Nucleus accumbens (tissue), 56 donors: ENCODE measurements at places on chromosomes 6 and 20.

DNA sequence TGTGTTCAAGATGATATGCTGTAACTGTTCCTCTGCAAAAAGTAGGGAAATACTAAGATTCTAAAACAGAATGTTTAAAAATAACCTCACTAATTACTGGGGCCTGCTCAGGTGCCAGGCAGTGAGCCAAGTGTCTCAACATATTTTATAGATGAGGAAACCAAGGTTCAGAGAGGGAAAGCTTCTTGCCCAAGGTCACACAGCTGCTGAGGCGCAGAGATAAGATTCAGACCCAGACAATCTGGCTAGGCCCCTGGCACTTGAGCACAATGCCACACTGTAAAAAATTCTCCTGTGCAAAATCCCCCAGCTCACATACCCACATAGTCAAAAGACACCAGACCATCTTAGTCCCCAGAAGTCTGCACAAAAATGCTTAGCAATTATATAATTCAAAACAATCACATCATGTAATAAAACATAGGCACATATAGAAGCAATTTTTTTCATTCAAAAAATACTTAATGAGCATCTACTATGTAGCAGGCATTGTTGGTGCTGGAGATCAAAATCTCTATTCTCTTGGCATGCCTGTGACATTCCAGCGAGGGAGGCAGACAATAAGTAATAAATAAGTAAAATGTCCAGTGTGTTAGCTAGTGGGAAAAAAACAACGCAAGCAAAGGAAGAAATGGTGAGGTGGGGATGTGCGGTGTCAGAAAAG is 10.3 kb downstream of the PREX1 start:
- no peak for DNase-seq

DNA sequence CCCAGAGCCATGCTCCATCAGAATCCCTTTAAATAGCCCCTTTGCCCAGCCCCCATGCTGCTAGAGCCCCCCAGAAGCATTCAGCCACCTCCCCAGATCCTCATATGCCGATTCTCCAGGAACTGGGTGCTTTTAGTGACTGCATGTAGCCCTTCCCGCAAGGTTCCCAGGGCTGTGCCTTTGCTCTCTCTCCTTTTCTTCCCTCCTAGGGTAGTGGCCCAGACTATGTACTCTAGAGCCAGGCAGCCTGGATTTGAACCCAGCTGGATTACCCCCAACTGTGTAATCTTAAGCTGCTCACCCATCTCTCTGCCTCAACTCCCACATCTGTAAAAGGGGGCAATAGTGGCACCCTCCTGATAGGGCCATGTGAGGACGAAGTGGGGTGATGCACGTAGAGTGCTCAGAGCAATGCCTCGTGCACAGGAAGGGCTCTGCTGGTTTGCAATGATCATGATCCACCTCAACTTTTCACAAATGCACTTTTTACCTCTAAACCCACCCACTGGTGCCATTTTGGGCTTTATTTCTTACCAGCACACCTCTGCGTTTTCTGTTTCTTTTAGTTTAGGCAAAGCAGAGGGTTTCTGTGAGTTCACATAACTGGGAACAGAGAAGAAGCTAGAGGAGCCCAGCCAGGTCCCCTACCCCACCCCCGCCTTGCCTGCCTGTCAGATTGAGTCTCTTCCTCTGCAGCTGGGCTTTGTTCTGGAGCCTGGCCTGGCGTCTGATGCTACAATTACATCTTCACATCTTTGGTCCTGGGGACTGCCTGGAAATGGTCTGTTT is 396.5 kb downstream of the RNGTT start:
- no peak for DNase-seq

GRCh38 chr6:74404366-74404765 is 708.4 kb downstream of the CD109 start:
- no peak for DNase-seq

GRCh38 chr6:127120023-127120786 is 1.7 kb downstream of the RSPO3 start:
- no peak for DNase-seq

DNA sequence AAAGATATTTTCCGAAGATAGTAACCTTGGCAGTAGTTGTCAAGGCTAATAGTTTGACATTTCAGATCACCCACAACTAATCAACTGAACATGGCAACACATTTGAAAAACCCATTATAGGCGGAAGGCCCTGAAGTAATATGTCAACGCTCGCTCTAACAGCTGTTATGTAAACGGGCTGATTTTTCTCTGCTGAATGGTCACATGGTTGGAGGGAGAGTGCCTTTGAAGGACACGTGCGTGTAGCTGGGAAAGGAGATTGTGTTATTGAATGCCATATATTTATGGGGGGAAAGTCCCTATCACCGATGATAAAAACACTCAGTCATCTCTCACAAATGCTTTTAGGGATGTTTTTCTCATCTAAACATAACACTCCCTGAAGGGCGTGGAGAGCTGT is 160.0 kb upstream of the RALGAPA2 start:
- DNase-seq, result no peak

GRCh38 chr6:2615251-2615650 is 135.5 kb downstream of the MYLK4 start:
- no peak for DNase-seq

- no peak for DNase-seq
These were observed 457.7 kb downstream of the CDKAL1 start for GRCh38 chr6:20991910-20992309.

- no peak for DNase-seq
These were observed 205.3 kb upstream of the TSHZ2 start for GRCh38 chr20:52766645-52767435.

DNA sequence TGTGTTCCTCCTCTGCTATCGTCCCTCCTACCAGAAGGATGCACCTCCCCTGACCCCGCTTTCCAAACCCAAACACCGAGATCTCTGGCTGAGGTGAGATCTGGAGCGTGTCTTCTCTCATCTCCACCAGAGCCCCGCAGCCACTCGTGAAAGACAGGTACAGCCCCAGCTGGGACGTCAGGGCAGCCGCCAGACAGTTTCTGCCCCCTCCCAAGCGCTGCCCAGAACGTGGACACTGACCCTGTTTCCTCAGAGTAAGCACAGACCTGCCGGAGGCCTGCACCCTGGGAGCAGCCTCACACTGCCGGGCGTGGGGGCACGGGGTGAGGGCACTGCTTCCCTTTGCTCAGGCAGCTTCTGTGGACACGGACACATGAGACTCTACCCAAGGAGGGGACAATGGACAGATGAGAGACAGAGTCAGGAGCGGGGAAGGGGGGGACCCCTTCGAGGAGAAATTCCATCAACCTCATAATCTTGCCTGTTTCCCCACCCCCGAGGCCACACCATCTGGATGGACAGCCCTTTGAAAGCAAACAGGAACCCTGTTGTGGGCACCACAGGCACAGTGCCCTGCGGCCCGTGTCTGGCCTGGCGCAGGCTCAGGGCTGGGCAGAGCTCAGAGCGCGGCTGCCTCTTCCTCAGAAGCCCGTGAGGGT is 210.6 kb downstream of the DLL1 start:
- DNase-seq, result no peak

- no peak for DNase-seq
These were observed 155.9 kb downstream of the NFATC2 start for GRCh38 chr20:51386586-51386985.

GRCh38 chr20:24777746-24778145 is 171.3 kb upstream of the CST7 start:
- no peak for DNase-seq

- DNase-seq, result no peak
These were observed 322.2 kb downstream of the SOX4 start for GRCh38 chr6:21915707-21916260.

DNA sequence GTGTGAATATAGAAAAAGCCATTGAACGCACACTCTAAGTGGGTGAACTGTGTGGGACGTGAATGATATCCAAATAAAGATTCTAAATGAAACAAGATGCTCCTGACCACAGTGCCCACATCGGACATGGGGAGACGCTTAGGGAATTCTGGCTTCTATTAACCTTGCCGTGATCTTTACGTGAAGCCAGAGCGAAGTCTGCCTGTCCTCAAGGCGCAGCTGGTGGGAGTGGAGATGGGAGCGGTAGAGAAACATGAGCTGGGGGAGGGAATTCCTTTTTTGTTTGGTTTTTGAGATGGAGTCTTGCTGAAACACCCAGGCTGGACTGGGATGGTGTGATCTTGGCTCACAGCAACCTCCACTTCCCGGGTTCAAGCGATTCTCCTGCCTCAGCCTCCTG is 46.0 kb downstream of the VSTM2L start:
- no peak for DNase-seq

DNA sequence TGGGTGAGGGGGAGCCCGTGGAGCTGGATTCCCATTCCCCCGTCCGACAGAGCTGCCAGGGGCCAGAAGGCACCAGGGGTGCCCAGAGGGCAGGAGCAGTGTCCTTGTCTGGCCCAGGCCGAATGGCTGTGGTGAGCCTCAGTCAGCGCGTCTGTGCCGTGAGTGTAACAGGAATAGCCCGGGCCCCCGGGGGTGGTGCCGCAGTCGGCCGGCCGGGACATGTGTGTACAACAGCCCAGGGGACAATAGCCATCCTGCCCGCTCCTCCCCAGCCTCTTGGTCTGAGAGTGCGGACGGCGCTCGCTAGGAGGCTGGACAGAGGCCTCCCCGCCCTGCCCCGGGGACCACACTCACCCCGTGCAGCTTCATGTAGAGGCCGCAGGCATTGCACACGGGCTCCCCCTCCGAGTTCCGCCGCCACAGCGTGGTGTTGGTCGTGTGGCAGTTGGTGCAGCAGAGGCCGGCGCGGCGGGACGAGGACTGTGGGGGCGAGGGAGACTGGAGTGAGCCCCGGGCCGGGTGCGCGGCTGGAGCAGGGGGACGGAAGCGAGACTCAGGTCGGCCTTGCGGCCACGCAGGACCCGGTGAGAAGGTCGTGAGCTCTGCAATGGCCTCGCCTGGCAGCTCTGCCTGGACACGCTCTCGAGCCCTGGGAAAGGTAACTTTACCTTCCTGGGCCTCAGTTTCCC is 9.6 kb downstream of the GATA5 start:
- DNase-seq, result no peak

DNA sequence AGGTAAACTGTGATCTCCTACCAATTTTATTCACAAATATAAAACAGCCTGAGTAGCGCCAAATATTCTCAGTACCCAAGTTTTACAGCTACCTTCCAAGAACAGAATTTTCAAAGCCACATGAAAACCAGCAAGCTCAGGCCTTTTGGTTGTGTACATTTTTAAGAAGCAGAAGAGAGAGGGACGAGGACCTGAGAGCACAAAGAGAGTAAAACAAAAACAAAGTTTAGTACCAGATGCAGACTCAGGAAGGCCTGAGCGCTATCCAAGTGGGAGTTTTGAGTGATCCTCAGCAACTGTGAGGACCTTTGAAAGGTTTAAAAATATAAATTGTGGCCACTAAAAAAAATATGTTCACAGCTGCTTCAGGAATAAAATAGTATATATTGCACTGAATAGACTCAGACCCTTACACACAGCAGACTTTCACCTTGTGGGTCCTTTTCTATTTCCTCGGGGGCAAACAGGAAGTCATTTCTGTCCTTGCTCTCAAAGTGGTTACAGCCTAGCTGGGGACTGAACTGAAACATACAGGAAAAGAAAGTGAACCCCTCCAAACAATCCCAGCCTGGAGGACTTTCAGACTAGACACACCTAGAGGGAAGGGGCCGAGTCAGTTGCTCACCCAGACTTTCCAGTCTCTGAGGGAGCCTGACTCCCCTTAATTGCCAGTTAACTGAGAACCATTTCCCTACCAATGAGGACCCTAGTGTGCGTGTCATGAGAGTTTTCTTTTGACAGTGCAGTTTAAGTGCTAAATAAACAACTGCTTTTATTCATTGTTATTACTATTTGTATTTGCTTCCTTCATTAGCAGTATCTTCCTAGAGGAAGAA is 48.5 kb upstream of the NT5E start:
- DNase-seq, result no peak

GRCh38 chr20:36998652-36999051 is 47.1 kb upstream of the SAMHD1 start:
- DNase-seq, result no peak

GRCh38 chr6:38512211-38512610 is 127.5 kb downstream of the BTBD9 start:
- no peak for DNase-seq

GRCh38 chr20:37901654-37902503 is 1.0 kb upstream of the VSTM2L start:
- no peak for DNase-seq

GRCh38 chr6:168884050-168884645 is 369.5 kb downstream of the THBS2 start:
- no peak for DNase-seq

- no peak for DNase-seq
These were observed 114.7 kb upstream of the ZNF217 start for GRCh38 chr20:53708129-53708968.

- peak; percentile 10 for DNase-seq
These were observed 13.0 kb downstream of the RPP21 start for GRCh38 chr6:30357678-30358540.

DNA sequence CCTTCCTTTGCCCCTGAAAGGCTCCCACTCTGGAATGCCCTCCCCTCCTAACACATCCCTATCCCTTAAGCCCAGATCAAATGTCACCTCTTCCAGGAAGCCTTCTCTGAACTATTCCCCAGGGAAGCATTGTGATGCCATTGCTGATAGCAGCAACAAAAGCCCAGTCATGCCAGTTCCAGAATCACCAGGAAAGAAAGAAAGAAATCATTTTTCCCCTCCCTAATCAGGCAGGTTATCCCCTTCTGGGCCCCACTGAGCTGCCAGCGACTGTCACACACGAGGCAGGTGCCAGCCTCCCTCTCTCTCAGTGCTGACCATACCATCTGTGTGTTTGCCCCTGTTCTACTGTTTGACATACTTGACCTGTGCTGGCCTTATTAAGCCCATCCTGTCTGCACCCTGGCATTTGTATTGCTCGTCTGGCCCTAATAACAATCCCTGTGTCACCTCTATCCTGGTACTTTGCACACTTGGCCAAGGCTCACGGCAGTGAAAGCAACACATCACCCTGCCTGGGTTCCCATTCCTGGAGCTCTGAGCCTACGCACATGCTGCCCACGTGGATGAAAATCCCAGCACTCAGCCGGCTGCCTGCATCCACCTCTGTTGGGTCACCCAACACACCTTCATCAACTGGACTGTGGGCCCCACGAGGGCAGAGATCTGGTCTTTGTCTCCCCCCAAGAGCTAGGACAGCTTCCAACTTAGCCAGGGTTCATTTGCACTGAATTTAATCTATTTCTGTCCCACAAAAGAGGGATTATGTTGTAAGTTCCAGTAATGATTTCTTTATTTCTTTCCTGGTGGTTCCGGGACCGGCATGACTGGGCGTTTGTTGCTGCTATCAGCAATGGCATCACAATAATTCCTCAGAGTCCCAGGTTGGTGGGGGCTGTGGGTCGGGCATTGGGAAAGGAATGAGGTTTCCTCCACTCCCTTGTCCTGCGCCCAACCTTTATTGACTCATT is 5.3 kb upstream of the BPIFB1 start:
- no peak for DNase-seq

DNA sequence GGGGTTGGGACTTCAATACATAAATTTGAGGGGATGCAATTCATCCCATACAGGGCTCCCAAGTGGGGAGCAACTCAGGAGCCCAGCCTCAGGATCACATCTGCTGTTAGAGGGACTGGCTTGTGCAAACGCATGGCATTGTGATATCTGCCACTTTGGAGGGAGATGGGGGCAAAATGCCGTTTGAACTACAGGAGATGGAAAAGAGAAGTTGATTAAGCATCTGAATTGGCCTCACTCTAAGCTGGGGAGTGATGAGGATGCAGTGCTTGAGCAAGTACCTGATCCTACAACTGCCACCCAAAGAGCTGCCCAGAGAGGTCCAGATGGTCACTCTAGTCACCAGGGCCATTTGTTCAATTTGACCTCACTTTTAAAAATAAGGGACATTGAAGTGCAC is 2.0 kb downstream of the LY86 start:
- DNase-seq, result no peak

GRCh38 chr20:36885356-36885755 is 9.4 kb downstream of the TLDC2 start:
- DNase-seq, result no peak

GRCh38 chr6:105949869-105950268 is 136.3 kb upstream of the PRDM1 start:
- DNase-seq, result no peak
